ENCODE measurements at places on chromosomes 7 and 10.

GRCh38 chr7:14931511-14932215 lies 29.1 kb upstream of the DGKB start:
- DNase-seq = no peak

GRCh38 chr7:41792120-41792519 lies 89.2 kb upstream of the INHBA start:
- no peak for DNase-seq

- DNase-seq = peak; percentile 72
Measured at GRCh38 chr7:127391591-127392181, 822 bp downstream of the ZNF800 start.

DNA sequence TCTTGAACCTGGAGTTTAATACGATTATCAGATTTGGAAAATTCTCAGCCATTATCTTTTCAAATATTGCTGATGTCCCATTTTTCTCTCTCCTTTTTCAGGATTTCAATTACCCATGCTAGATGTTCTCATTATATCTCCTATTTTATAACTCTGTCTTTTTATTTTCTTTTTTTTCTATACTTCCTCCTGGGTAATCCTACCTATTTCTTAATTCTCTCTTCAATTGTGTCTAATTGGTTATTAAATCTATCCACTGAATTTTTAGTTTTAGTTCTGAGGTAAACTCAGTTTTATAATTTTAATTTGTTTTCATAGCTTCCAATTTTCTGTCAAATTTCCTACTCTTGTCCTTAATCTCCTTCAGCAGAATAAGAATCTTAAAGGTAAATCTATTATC lies 15.6 kb downstream of the STEAP1 start:
- no peak for DNase-seq

DNA sequence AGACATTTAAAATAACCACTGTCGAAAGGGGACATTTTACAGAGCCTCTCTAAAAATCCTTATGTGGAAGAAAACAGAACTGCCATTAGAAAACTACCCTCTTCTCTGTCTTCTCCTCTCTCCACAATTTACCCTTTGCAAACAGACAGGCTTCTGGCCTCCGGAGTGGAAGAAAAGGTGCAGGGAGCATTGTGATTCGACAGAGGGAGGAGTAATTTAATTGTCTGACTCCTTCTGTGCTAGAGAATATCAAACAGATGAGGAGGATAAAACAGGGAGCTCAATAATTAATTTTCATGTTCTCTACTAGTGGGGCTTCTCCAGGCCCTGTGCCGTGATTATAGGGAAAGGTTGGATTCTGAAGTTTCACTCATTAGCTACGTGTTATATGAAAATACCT lies 615.5 kb upstream of the MKI67 start:
- no peak for DNase-seq

DNA sequence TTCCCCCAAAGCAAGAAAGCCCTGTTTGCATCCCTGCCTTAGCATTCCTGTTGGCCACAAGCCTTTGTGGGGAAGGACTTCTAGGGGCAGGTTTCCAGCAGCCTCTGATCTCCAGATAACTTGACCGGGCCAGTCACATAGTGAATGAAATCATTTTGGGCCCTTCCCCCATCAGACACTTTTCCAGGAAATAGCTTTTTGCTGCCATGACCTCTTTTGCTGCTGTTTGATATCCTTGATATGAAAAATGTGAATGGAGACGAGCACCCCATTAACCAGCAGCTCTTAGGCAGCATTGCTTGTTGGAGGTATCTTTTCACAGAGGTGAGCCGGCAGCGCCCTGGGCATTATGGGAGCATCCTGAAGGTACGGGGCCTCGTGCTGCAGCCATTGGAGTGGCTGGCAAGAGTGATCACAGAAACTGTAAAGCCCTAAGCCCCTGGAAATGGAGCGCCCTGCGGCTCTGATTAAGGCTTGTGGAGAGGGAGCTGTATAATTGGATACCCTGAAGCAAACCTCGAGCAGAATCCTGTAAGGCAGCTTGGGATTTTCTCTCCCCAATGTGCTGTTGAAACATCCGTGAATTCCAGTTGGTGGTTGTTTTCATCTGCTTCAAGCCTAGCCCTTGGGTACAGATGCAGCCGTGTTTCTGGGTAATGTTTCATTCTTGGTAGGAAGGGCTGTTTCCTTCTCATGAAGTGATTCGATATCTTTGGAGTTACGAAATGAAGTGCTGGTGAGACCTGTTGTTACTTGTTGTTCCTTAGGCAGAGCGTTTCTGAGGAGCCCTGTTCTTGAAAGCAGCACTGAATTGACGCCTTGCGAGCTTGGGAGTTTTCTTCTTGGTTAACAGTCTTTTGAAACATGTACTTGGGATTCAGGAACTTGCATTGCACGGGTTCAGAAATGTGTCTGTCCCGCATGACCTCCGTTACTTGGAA lies 179.0 kb downstream of the PTEN start:
- no peak for DNase-seq

- DNase-seq = no peak
Measured at GRCh38 chr7:87113077-87113476, 39.2 kb upstream of the DMTF1 start.

DNA sequence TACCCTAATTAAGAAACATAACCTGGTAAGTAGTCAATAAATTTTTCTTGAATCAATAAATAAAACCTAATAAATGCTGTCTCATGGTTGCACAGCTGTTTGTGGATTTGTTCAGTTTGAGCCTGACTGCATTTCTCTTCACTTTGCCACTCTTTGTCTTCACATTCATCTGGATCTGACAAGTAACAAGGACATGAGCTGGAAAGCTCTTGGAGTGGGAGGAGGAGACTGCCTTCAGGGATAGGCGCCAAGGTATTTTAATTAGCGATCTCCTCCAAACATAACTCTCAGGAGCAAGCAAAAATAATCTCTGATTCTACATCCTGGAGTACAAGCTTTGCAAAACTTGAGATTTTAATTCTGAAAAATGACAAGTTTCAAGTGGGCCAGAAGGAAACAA lies 251.0 kb downstream of the BMPER start:
- no peak for DNase-seq

DNA sequence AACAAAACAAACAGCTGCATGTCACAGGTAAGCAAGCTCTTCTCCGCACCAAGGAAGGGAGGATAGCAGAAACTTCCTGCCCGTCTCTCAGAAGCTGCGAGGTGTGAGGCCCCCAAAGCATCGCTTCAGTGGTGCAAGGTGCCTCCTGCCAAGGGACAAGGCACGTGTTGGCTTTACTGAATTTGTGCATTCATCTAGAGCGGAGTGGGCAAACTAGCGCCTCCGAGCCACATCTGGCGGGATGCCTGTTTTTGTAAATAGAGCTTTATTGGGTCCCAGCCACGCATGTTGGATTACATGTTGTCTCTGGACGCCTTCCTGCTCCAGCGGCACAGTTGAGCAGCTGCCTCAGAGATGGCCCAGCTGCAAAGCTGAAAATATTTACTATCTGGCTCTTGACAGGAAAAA lies 27.7 kb downstream of the PHYH start:
- DNase-seq = peak; percentile 96

DNA sequence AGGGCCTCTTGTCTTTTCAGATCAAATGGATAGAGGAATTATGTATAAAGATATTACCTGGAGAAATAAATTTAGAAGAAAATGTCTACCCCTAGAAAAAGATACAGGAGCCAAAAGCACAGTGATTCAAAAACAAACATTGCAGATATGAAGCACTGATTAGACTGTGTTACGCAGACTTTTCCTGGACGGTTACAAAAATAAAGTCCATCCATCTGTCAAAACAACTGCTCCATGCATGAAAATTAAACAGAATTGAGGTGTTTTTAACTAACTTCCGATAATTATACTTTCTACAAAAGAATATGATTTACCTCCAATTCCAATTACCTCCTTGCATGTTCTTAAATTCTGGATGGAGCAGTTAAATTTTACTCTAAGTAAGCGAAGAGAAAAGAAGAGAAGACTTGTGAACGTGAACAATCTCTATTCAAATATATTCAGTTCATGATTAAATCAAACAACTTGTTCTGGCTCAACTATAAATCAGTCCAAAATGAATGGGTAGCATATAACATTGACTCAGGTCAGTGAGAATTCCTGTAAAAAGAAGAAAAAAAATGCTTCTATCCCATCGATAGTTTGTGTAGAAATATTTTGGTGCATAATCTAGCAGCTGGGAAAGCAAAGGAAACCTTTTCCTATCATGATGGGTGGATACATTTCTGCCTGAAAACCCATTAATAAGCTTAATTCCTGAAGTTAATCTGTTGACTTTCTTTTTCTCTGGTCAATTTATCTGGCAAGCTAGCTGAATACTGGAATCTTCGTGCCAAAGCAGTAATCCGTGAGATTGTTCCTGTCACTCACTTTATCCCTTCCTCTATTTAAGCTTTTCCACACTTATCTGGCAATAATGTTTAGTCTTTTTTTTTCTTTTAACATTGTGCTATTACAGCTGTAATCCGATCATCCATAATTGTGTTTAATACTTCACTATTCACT lies 80.4 kb downstream of the SEMA3A start:
- DNase-seq = no peak

DNA sequence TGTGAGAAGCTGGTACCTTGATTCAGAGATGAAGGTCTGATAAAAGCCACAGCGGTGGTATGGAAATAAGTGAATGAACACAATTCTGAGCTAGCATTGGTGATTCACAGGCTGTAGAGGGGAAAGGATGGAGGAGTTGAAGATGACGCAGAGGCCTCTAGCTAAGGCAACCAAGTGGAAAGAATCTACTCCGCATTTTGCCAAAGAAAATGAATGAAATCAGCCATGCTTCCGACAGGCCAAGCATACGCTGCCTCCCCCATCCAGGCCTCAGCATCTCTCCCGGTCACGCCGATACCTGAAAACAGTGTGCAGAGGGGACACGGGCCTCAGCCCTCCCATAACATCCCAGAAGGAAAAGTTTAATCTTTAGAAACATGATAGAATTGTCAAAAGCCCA lies 124.3 kb upstream of the UNC5B start:
- DNase-seq = no peak

DNA sequence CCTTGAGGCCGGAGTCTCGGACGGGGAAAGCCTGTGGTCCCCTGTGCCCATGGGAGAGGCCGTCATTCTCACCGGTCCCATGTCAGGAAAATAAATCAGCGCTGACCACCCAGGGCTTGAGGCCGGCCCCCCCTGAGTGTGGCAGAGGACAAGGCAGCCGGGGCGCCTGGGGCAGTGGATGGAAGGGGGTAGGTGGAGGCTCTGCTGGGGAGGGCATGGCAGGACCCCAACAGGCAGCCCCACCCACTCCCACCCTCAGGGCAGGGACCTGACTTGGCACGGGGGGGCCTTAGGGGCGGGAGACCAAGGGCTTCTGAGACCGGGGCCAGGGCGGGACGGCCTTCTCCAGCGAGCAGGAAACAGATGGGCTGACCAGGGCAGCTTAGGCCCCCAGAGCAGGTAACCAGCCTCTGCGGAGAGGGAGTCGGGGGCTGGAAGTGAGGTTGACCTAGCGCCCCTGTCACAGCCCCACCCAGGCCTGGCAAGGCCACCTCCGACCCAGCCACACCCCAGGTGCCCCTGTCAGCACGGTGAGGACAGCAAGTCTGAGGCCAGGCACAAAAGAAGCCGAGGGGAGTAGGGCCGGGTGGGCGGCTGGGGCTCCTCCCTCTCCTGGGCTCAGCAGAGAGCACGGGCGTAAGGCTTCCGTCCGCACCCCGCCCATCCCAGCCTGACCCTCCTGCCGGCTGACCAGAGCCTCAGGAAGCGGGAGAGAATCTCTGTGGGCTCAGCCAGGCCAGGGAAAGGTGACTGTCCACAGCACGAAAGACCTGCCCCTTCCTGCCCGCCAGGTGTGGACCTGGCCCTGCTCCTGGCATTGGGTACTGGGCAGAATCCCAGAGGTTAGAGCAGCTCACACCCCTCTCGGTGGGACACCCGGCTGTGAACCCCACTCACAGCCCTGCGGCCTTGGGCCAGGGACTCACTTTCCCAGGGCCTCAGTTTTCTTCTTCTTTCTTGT lies 87.4 kb downstream of the FOXL3 start:
- DNase-seq = no peak

DNA sequence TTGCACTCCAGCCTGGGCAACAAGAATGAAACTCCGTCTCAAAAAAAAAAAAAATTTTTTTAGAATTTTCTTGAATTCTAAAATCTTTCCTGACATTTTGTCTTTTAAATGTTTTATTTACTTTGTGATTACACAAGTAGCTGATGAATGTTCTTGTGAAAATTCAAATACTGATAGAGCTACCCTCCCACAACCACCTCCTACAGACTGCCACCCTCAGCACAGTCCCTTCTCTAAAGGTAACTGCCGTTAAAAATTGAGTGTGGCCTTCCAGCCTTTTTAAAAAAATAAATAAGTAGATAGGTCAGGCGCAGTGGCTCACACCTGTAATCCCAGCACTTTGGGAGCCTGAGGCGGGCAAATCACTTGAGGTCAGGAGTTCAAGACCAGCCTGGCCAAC lies 15.1 kb downstream of the ENO4 start:
- DNase-seq = no peak

DNA sequence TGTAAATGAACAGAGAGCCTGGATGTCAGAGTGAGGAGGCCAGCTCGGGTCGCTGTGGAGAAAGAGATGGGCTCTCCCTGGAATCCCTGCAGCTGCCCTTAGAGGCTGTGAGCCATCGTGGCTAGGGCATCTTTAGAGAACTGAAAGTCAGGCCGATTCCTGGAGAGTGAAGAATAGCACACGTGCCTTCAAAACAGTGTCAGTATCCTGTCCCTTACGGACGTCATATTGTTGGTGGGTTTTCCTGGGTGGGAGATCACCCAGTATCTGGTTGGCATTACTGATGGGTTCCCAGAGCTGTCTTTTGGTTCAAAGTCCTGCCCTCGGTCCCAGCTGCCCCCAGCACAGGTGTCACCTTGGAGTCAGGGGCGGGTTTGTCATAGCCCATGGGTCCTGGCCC lies 25.3 kb downstream of the IKZF1 start:
- DNase-seq = peak; percentile 78

DNA sequence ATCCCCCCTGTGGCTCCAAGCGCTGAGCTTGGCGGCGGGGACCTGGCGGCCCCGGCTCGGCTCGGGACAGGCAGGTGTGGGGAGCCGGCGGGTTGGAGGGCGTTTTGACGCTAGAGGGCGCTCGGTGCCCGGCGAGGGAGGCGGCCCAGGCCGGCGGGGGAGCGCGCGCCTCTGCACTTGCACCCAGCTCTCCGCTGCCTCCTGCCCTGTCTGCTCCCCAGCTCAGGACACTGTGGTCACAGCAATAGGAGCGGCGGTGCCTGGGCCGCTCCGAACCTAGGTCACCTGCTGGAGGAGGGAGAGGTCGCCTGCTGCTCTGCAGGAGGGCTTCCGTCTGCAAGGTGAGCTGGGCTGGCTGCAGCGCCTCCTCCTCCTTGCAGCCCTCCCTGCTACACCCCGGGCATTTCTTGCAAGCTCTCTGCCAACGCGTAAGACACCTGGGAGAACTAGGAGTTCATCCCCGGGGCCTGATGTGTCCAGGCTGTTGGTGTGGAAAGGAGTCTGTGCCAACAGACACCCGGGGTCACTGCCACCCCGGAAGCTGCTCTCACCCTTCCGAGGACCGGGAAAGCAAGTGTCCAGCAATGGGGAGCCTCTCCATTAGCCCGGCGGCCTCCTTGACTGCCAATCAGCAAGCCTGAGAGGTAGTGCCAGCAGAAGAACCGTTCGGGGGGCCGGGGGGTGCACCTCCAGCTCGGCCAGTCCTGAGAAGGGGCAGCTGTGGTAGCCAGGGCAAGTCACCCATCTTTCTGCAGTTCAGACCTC lies 620.4 kb downstream of the GALNT17 start:
- peak; percentile 14 for DNase-seq

- no peak for DNase-seq
Measured at GRCh38 chr10:15253951-15254807, 85.7 kb upstream of the NMT2 start.

Measured in NAMALWA (cell line).